ENCODE measurements at places on chromosomes 12 and 14. TPM values are rescaled to one million over a fixed set of nuclear protein-coding genes. Genes with fewer than 3 reads are reported as not detected.

The CLEC4D gene
- not detected for total RNA-seq

The PKP2 gene
- total RNA-seq = 35.2 TPM

The SLC38A2 gene
- 116 TPM for total RNA-seq

The CLEC1A gene
- total RNA-seq = 3.5 TPM

DNA sequence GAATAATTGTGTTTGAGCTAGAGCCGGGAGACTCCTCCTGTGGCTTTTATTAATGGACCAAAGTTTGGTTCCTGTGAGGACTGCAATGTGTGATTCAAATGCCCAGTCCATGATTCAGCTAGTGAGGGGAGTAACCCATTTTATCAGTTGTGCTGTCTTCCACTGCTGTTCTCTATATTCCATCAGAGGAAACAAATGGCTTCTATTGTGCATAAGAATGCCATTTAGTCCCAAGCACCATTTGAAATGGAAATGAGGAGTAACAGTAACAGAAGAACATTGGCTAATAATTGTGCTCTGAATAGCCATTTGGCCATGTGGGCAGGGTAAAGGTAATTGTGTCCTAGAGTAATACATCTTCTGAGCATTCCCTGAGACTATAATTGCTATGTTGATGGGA lies 642.7 kb downstream of the DIO2 start:
- no peak for DNase-seq

DNA sequence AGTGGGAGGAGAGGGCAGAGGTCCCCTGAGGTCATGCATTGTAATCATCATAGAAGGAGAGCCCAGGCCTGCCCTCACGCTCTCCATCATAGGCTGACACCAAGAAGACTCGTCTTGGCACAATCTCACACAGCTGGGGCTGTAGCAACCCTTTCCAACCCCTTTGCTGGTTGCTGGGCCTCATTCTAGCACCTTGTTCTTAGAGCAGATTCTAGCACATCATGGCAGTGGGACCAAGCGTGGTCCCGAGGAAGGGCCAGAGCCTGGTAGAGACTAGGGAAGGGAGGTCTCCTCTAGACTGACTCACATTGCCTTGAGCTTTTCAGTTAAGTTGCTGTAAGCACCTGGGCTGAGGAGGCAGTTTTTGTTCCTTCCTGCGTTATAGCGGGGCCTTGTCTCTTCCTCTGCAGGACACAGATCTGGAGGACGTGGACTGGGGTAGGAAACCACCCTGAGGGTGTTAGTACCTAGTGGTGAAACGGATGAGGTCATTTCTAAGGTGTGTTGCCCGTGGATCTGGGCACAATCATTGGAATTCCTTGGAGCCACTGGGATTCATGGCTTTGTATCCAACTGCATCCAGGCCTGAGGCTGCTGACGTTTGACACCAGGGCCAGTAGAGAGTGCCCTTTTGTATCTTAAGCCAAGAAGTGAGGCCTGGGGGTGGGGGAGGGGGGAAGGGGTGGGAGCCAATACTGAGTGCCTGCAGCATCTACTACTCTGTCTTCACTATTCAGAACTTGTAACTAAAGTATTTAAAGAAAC lies 19.9 kb downstream of the RPS6KL1 start:
- no peak for DNase-seq

DNA sequence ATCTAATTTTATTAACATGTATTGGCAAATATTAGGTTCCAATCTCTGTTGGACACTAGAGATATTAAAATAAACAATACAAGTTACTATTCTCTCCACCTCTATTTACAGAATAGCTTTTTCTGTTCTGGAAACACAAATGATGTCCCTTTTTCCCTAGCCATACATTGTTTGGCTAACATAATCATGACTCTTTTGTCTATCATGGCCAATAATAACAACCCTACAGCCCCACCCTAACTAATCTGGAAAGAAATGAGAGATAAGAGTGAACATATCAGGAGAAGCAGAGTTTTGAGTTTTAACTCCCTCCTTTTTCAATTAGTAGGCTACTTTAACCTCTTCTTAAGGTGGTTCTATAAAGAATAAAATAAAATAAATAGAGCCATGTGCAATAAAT lies 40.2 kb downstream of the RASSF9 start:
- DNase-seq = no peak

DNA sequence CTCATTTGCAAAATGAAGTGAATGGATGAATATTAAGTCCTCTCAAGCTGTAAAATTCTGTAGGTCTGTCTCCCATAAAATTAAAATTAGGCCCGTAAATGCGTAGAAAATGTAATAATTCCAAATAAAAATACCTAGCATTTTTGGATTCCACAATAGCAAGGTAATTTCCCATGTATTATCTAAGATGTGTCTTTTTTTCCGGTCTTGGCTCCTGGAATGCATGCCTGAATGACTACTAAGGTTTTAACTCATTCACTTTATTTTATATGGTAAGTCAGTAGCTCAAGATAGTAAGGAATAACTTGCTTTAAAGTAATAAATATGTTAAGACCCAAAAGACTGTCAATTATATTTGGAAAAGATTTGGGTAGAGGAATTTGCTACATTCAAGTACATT lies 11.1 kb downstream of the TXNRD1 start:
- DNase-seq = no peak

- no peak for DNase-seq
These were observed 15.3 kb upstream of the MYF6 start for GRCh38 chr12:80692114-80692513.

All from prostate gland (tissue), 2 donors.